ENCODE measurements at places on chromosomes 5 and 9. TPM values are rescaled to one million over a fixed set of nuclear protein-coding genes. Genes with fewer than 3 reads are reported as not detected.

Gene SVEP1
- not detected for total RNA-seq

Gene CD14
- 0.41 TPM for total RNA-seq

Gene SEMA5A
- total RNA-seq = 0.14 TPM

Gene CEL
- total RNA-seq = 1.6 TPM

Gene KCNMB1
- total RNA-seq = not detected

Gene PCDHGA2
- 0.07 TPM for total RNA-seq

Gene SLC27A6
- not detected for total RNA-seq

- DNase-seq = peak; percentile 44
Measured at GRCh38 chr5:55159763-55160492, at the start of gene GPX8. Gene GPX8, plus strand, starts transcription at chr5:55160171. Its CDS starts 22 bp downstream, at chr5:55160193.

- DNase-seq = no peak
Measured at GRCh38 chr9:134959971-134960310, 42.2 kb upstream of the FCN1 start.

- no peak for DNase-seq
Measured at GRCh38 chr5:118806571-118806970, 181.8 kb downstream of the DTWD2 start.

GRCh38 chr9:86445671-86446070 is 91.5 kb upstream of the TUT7 start:
- DNase-seq = no peak

GRCh38 chr9:1707291-1707690 is 307.9 kb upstream of the SMARCA2 start:
- no peak for DNase-seq

- no peak for DNase-seq
Measured at GRCh38 chr9:105978336-105978735, 284.0 kb downstream of the TMEM38B start.

DNA sequence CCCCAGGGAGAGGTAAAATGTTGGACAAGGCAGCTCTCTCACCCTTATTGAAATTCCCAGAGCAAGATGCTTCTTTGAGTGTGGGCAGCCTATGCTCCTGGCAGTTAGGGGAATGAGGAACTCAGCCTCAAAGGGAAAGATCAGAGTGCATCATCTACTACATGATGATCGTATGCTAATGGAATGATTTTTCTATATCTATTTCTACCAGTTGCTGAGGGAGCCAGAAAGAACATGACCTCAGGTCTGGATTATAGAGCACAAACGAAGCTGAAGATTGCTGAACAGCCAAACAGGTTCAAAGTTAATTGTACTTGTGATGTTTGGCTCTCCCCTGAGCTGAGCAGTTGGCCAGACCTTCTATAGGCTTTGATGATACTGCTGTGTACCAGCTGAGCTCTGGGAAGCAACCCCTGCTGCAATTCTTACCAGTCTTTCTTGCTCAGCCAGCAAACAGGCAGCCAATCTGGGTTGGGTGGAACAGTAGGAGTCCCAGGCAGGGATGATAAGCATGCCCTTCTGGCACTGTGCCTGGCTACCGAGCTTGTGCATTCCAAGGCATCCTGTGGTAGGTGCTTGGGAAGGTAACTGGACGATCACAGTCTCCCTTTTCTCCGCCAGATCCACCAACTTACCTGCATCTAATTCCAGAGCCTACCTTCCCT is 10.3 kb upstream of the FBXL7 start:
- DNase-seq = no peak
